ENCODE measurements at places on chromosomes 13 and 19. TPM values are rescaled to one million over a fixed set of nuclear protein-coding genes. Genes with fewer than 3 reads are reported as not detected.

The CGB8 gene
- not detected for total RNA-seq

The APOC1 gene
- not detected for total RNA-seq

The APOE gene
- total RNA-seq, result 0.75 TPM

The CEACAM20 gene
- total RNA-seq, result not detected

The ZNF418 gene
- 7.9 TPM for total RNA-seq

The PROSER1 gene
- total RNA-seq, result 51.2 TPM

The KIR3DL1 gene
- total RNA-seq, result not detected
